ENCODE measurements at places on chromosomes 16 and 17.
A peak's percentile ranks its signal among the peaks of the same experiment; 100 is the strongest.

DNA sequence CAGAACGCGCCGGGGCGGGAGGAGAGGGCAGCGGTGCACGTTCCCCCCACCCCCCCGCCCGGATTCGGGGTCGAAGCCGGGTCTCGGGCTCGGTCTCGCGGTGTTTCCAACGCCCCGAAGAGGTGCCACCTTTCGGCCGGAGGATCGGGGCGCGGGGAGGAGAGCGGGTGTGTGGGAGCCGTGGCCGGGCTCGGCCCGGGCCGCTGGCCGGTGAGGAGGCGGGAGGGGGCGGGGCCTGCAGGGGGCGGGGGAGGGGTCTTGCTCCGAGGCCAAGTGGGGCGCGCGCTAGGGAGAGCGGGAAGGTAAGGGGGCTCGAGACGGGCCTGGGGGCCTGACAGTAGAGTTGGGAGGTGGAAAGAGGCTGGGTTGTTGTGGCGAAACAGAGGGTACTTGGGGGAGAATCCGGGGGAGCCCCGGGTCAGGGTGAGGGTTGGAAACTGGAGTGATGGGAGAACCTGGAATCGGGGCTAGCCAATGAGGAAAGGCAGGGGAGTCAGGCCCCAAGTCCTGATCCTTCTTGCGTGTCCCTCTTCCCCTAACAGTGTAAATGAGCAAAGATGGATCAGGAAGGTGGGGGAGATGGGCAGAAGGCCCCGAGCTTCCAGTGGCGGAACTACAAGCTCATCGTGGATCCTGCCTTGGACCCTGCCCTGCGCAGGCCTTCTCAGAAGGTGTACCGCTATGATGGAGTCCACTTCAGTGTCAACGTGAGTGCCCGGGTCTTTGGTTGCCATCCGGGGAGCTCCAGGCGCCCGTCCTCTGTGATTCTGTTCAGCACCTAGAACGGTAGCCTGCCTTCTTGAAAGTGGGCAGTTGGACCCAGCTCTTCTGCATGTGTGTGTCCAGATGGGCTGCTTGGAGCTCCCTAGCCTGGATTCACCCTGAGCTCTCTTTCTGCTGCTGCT is 873 bp downstream of the SETD1A start:
- DNase-seq: no peak

DNA sequence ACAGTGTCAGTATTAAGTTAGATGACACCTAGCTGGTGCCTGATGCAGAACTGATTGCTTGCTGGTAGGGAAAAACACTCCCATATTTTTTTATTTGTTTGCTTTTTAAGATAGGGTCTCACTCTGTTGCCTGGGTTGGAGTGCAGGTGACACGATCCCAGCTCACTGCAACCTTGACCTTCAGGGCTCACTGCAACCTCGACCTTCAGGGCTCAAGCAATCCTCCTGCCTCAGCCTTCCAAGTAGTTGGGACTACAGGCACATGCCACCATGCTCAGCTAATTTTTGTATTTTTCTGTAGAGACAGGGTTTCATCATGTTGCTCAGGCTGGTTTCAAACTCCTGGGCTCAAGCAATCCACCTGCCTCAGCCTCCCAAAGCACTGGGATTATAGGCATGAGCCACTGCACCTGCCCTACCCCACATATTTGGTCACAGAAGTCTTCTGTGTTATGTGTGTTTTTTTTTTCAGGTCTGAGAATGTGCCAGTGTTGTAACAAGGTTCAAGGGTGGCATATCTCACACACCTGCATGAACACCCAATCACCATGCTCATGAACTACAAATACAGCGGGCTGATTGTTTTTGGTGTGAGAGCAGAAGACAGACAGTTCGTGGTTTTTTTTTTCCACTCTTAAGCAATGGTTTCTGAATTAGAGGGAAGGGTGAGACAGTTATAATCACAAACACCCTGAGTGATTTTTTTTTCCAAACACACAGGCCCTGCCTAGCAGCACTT is 22.8 kb downstream of the SPAG9 start:
- DNase-seq: no peak

DNA sequence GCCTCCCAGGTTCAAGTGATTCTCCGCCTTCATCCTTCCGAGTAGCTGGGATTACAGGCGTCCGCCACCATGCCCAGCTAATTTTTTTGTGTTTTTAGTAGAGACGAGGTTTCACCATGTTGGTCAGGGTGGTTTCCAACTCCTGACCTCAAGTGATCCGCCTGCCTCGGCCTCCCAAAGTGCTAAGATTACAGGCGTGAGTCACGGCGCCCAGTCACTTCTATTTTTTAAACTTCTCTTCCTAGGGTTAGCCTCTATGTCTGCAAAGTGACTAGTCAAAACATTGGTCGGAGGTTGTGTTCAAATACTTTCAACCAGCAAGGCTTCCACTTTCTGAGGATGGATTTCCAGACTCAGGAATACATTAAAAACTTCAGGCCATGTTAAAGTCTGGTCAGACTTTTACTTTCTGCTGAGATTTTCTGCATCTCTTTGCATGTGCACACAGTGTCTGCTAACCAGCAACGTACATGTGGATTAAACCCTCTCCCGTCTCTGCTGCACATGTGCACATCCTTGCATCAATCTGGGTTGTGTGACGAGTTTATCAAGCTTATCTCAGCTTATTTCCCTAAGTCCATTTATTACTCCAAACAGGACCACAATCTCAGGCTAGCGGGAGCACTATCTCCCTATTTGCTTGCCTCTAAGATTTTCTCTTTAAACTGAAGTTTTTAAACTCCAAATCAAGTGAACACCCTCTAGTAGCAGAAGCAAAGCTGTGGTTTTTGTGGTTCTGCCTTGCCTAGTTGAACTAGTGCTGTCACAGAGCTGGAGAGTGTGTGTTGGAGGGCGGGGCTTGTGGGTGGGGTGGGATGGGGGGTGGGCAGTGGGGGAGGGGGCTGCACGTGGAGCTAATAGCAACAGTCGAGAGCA is 525.2 kb upstream of the GOT2 start:
- DNase-seq: no peak

- no peak for DNase-seq
Measured at GRCh38 chr17:75457047-75457654, 716 bp downstream of the TMEM94 start.

- no peak for DNase-seq
Measured at GRCh38 chr17:72715906-72716572, 376.4 kb downstream of the SLC39A11 start.

DNA sequence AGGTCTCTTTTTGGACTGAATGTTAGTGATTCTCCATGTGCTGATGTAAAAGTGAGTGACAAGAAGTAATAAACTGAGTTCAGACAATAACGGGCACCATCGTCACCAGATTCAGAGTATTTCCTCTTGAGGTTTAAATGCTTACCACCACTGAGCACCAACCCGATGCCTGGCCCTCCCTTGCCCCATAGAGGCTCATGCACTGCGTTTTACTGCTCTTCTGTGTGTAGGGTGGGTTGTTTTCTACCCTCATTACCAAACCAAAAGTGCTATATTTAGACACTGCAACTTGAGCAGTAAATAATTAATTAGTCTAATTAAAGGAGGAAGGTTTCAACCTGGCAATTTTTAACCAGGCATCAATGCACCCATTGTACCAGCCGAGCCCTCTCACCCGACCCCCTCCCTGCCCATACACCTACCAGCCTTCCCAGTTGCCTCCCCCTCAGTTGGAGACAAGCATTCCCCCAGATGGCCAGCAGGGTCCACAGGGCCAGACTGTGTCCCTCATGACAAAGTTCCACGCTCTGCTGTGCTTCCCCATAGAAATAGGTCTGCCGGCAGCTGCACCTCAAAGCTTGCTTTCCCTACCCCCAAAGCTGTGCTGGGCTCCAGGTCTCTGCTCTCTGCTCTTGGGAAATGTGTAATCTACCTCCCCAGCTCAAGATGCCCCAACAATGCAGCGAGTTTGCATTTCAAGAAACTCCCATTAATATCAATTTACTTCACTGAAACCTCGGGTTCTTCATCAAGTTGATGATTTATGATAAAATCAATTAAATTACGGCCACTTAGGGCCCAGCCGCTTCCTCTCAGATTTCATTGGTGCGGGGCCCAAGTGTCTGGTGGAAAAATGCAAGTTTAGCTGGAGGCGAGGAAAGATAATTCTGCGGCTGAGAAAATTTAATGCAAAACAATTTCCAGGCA is 16.0 kb downstream of the HOXB4 start:
- no peak for DNase-seq

- no peak for DNase-seq
Measured at GRCh38 chr16:24514096-24514495, 25.3 kb upstream of the RBBP6 start.

GRCh38 chr17:50426814-50427787 is 1.1 kb downstream of the ACSF2 start:
- no peak for DNase-seq

- no peak for DNase-seq
Measured at GRCh38 chr16:23567602-23568001, 10.1 kb downstream of the UBFD1 start.

GRCh38 chr16:85005285-85006069 is 5.9 kb downstream of the ZDHHC7 start:
- no peak for DNase-seq

- DNase-seq: peak; percentile 38
Measured at GRCh38 chr16:15055141-15056053, 477 bp downstream of the NTAN1 start.

DNA sequence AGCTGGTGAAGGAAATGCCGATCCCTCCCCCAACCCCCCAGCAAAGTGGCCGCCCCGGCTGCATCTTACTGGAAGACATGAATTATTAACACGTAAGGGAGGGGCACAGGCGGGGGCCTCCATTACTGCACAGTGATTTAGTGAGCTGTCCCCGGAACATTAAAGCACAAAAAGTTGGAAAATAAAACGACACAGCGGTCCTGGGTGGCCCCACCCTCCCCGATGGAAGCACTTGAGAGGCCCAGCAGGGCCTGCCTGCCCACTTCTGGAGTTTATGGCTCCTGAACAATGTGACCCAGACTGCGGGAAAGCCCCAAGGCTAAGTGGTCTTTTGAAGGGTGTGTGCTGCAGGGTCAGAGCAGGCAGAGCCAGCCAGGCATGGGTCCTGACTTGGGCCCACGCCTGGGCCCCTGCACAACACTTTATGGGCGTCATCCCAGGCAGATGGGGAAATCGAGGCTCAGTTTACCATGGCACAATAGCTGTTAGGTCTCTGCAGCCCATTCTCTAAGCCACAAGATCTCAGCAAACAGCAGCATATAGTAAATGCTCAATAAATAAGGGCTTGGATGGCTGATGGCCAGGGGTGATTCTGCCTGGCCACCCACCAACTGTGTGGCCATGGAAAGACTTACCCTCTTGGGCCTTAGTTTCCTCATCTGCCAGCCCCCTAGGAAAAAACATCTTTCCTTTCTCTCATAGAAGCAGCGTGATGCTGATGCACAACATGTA is 22.8 kb downstream of the CCDC102A start:
- DNase-seq: no peak

DNA sequence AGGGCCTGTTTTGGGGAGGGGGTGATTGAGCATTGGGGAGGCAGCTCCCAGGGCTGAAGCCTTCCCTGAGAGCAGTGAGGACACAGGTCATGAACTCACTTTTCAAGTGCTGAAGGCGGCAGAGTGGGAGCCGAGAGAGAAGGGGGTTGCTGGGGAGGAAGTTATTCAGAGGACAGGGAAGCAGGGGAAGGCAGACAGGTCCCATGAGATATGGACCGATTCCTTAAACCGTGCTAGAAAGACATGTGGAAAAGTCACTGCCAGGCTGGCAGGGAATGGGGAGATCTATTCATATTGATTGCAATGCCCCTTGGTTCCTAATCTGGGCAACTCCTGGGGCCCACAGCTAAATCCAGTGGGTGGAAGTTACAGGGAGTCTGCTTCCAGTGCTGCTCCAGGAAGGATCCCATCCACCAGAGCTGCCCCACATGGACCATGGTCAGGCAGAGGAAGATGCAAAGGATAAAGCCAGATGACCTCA is 1.1 kb downstream of the CCL4 start:
- DNase-seq: no peak

GRCh38 chr17:36204724-36205500 is 6.0 kb upstream of the CCL4L2 start:
- no peak for DNase-seq

DNA sequence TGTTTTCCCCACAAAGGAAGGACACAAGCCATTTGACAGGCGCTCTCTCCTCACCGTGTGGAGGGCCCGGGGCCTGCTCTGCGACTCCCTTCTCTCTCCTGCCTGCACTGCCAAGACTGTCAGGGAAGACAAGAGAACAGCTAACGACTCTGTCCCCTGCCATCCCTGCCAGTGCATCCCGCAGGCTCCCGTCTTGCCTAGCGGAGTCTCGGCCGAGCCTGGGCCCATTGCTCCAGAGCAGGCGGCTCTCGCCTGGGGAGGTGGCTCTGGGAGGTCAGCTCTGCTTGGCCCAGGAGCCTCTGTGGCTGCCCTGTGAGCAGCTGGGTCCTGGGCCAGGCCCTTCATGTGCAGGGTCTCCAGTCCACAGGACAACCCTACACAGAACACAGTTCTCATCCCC is 53.0 kb downstream of the WNT3 start:
- no peak for DNase-seq

DNA sequence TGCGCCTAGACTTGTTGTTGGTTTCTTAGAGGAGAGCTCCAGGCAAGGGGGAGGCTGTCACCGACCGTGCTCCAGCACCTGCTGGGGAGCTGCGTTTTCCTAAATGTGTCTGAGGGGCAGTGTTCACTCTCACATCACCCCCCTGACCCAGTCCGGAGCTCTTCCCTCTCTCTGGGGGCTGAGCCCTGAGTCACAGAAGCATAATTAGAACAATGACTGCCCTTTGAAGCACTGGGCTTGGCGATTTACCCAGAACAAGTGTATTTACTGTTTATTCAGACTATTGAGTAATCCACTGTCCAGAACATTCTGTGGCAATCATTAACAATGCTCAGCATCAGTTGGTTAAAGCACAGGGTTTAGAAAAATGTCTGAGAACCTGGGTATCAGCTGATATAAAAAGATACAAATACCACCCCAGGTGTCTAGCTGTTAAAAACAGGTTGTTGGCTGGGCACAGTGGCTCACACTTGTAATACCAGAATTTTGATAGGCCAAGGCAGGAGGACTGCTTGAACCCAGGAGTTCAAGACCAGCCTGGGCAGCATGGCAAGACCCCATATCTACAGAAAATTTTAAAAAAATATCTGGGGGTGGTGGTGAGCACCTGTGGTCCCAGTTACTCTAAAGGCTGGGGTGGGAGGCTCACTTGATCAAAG is 8.1 kb downstream of the CES4A start:
- no peak for DNase-seq

DNA sequence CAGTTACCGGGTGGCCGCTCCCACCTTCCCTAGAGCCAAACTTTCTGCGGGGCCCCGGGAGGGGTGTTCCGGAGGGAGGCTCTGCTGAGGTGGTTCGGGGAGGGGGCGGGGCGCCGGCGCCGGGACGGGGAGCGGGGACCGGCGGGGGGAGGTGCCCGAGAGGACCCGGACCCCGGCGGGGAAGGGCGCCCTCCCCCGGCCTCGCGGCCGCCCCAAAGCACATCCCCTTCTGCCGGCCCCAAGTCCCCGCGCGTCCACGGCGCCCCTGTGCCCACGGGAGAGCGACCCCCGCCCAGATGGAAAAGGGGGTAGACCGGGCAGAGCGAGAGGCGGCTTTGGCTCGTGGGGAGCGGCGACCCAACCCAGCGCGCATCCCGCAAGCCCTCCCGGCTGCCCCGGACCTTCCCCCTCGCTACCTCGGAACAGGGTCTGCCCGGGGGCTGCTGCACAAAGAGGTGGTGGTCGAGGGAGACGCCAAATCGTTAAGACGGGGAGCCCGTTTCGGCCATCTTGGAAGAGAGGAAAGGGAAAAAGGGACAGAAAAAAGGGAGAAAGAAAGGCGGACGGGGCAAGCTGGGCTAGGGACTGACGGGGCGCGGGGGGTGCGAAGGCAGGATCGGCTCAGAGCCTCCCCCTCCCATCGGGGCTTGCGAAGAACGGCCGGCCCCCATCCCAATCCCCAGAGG is 530 bp downstream of the PCGF2 start:
- DNase-seq: no peak

- DNase-seq: no peak
Measured at GRCh38 chr17:21573961-21574610, 118.2 kb upstream of the KCNJ18 start.
